Suppressor macrophage (primary cell): ENCODE measurements at places on chromosomes 7 and 10.
A peak's percentile ranks its signal among the peaks of the same experiment; 100 is the strongest.

DNA sequence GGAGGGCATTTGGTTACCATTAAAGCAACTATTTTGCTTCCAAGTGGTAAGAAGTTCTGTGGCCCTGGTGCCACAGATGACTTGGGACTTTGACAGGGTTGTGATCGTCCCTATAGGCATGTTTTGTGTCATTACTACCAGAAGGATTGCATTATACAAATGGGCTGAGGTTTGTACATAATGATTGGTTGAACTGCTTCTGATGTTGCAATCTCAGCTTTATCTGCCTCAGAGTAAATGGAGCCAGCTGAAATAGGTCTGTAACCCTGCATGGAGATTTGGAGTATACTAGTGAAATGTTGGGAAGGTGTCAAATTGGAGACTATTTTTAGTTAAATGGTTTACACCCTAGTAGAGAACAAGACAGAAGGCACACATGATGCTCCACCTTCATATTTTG is 46.1 kb upstream of the SEPTIN7 start:
- DNase-seq = no peak

GRCh38 chr10:16901106-16901505 is 83.9 kb upstream of the RSU1 start:
- no peak for DNase-seq

DNA sequence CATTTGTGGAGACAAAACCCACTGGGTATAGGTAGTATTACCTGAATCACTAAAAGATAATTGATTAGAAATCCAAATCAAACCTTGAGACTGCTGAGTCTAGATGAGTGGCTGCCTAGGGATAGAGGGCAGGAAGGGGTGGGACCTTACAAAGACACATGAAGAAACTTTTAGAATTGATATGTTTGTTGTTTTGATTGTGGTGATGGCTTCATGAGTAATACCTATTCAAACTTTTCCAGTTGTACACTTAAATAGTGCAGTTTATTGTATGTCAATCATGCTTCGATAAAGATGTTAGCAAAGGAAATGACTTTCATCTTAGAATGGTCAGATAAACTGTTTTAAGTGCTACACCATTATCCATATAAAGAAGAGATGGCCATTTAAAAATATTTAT is 188.7 kb upstream of the KAT6B start:
- DNase-seq = no peak

- DNase-seq = peak; percentile 79
Measured at GRCh38 chr7:39453743-39454355, 112.4 kb upstream of the YAE1 start.

DNA sequence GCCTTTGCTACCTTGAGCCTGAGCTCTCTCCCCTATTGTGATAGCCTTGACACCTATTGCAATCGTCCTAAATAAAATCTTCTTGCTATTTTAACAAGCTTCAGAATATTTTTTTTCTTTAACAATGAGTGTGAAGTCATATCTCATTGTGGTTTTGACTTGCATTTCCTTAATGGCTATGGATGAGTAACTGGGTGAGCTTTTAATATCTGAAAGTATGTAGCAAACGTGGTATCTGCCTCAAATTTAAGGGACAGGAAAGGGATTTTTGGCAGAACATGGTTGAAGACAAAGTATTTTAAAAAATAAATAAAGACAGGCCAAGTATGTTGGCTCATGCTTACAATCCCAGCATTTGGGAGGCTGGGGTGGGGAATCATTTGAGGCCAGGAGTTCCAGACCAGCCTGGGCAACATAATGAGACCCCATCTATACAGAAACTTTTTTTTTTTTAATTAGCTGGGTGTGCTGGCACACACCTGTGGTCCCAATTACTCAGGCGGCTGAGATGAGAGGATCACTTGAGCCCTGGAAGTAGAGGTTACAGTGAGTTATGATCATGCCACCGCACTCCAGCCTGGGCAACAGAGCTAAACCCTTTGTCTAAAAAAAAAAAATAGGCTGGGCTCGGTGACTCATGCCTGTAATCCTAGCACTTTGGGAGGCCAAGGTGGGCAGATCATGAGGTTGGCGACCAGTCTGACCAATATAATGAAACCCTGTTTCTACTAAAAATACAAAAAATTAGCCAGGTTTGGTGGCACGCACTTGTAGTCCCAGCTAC is 319.3 kb upstream of the NRP1 start:
- DNase-seq = no peak

DNA sequence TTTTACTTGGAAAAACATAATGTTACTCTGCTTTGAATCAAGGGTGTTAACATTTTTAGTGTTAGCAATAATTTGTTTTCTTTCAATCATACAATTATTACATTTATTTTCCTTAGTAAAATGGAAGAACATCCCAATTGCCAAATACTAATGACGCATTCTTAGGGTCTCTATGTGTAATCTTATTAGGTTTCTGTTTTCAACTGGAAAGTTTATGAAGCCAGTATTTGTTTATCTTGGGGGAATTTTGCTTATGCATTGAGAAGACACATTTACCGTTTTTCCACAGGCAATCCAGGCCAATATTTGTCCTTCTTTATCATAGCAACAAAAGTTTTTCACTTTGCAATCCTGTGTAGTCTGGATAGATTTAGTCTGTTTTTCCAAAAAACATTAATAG is 134.5 kb downstream of the CPED1 start:
- no peak for DNase-seq

DNA sequence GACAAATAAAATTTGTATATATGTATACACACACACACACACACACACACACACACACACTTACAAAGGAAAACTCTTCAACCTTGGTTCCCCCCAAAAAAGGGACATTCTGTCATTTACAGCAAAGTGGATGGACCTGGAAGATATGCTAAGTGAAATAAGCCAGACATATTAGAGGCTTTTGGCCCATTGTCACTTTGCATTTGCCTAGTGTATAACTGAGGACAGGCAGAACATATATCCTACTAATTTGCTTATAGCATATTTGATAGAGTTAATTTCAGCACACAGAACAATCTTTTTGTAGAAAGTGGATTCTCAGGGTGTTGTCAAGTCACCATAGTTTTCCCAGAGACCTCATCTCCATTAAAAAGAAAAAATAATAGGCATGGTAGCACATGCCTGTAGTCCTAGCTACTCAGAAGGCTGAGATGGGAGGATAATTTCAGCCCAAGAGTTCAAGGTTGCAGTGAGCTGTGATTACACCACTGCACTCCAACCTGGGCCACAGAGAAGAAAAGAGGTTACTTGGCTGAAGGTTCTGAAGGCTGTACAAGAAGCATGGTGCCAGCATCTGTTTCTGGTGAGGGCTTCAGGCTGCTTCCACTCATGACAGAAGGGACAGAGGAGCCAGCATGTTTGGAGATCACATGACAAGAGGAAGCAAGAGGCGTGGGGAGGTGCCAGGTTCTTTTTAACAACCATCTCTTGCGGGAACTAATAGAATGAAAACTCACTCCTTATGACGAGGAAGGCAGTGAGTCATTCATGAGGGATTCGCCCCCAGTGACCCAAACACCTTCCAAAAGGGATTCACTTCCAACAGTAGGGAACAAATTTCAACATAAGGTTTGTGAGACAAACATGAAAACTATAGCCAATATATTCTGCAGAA is 135.6 kb downstream of the TMEM168 start:
- no peak for DNase-seq

- DNase-seq = no peak
Measured at GRCh38 chr7:28754447-28754846, 203.7 kb downstream of the TRIL start.

DNA sequence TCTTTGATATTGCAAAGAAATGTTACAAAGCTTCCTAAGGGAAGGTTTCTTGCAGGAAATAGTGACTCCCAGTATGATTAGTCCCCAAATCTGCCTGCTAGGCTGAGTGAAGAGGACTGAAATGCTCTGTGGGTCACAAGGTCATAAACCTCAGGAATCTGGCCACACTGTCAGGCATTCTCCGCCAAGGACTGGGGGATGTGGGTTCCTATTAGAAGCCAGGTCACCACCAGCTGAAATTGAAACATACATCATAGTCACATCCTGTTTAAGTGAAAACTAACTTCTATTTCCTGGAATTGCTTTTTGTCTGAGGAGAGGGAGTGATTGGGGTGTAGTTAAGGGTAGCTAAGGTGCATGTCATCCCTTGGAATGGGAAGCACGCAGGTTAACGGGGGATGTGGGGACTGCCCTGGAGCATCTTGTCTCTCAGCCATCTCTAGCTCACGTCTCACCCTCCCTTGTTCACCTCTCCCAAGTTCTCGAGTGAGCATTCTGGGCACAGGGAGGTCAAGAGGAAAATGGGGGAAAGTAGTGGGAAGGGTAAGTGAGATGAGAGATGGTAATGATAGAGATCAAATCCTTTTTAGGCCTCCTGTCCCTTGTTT is 12.0 kb upstream of the GSAP start:
- peak; percentile 91 for DNase-seq

GRCh38 chr7:15558756-15559155 is 3.1 kb downstream of the AGMO start:
- DNase-seq = no peak

- DNase-seq = no peak
Measured at GRCh38 chr10:10878963-10879362, 138.7 kb upstream of the CELF2 start.

DNA sequence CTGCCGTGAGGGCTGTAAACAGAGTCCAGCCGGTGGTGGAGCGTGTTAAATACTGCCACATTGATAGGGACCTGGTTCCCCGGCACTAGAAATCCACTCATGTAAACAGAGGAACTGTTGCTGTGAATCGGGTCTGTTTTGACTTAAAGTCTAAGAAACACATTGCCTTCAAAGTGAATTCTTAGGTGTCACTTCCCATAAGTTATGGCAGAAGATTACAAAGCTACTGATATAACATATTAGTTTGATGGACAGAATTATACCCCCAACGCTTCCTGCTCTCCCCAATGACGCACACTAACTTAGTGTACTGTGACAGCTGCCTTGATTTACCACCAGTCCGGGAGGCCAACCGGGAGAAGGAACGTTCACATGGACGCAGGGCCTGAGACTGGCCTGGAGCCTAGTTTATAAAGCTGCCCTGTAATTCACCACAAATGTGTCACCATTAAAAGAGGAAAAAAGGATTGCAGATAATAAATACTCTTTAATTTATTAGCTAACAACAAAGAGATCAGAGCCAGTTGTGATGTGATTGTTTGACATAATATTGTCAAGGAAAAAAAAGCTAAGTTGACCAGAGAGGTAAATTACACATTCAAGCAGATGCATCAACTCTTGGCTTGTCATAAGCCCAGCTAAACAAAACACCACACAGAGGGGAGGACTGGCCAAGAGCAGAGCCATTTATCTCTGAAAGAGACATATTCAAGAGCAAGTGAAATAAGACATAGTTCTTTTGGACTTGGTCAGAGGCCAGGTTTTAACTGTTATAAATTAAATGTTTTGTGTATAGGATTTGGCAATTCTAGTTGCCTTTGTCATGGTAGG is 820.6 kb downstream of the LRMDA start:
- no peak for DNase-seq

GRCh38 chr10:132298038-132298881 is 9.5 kb downstream of the STK32C start:
- no peak for DNase-seq

- no peak for DNase-seq
Measured at GRCh38 chr10:45422866-45423659, 49.0 kb downstream of the ALOX5 start.

- DNase-seq = no peak
Measured at GRCh38 chr7:42605406-42606192, 306.3 kb downstream of the C7orf25 start.

DNA sequence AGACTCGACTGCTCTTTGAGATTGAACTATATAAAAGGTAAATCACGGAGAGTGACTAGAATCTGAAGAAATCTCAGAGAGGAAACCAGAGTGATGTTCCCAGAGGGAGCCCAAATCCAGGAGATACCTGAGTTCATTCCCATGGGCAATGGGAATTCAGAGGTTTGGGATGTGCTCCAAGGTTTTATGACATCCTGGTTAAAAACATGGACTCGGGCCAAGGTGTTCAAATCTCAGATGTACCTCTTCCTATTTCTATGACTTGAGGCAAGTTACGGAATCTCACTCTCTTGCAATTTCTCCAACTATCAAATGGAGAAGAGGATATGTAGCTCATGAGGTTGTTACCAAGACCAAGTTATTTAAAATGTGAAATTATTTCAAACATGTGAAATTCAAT is 54.5 kb upstream of the RAB18 start:
- DNase-seq = no peak

GRCh38 chr10:124731551-124731950 is 12.6 kb downstream of the FAM53B start:
- no peak for DNase-seq

DNA sequence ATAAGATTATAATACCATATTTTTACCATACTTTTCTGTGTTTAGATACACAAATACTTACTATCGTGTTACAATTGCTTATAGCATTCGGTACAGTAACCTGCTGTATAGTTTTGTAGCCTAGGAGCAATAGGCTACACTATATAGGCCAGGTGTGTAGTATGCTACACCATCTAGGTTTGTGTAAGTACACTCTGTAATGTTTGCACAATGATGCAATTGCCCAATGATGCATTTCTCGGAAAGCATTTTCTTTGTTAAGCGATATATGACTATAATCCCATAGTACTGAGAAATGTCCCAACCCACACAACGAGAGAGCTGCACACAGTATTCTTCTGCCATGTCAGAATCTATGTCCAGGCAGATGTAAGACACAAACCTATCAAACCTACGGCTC is 160.0 kb downstream of the NEBL start:
- no peak for DNase-seq

GRCh38 chr7:142722248-142722794 is 27.0 kb upstream of the PRSS1 start:
- DNase-seq = no peak

GRCh38 chr10:79051766-79052165 is 17.0 kb upstream of the ZMIZ1 start:
- DNase-seq = no peak
